ENCODE measurements at places on chromosomes 5 and 9.

- peak; percentile 6 for DNase-seq
Measured at GRCh38 chr5:87899721-87900131, 368.9 kb downstream of the TMEM161B start.

- no peak for DNase-seq
Measured at GRCh38 chr5:133353741-133354140, 258.6 kb downstream of the FSTL4 start.

GRCh38 chr9:19174127-19174912 is 47.0 kb upstream of the PLIN2 start:
- DNase-seq, result peak; percentile 86

GRCh38 chr5:10376544-10376943 is 23.0 kb downstream of the MARCHF6 start:
- no peak for DNase-seq

DNA sequence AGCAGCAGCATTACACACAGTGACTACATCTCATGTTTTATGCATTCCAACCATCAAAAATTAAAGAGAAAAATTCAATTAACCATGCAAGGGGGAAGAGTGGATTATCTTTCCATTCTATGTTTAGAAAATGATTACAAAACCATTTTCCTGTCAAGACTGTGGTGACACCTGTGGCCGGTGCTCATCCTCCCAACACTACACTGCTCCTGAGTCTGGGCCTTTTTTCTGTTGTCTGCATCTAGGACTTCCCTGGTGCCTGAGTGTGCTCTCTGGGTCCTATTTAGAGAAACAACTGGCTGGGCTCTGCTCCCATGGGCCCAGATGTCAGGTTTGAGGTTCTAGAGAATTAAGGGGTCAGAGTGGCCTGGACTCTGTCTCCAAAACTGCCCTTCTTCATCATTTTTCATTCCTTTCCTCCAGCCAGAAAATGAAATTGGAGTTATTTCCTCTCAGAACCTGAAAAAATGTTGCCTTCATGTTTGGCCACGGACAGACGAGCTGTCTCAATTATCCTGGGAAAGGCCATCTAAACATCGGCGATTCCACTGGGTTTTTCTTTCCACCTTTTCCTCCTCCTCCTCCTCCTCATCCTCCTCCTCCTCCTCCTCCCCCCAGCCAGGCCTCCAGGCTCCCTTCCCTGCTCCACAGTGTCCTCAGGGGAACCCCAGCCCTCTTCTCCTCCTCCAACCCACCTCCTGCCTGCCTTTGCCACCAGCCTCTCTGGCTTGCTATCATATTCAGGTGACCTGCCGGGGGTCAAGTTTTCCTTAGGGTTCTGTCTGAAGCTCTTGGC is 11.4 kb upstream of the ARSI start:
- DNase-seq, result no peak

GRCh38 chr9:16352251-16352650 is 518.2 kb downstream of the BNC2 start:
- DNase-seq, result no peak

DNA sequence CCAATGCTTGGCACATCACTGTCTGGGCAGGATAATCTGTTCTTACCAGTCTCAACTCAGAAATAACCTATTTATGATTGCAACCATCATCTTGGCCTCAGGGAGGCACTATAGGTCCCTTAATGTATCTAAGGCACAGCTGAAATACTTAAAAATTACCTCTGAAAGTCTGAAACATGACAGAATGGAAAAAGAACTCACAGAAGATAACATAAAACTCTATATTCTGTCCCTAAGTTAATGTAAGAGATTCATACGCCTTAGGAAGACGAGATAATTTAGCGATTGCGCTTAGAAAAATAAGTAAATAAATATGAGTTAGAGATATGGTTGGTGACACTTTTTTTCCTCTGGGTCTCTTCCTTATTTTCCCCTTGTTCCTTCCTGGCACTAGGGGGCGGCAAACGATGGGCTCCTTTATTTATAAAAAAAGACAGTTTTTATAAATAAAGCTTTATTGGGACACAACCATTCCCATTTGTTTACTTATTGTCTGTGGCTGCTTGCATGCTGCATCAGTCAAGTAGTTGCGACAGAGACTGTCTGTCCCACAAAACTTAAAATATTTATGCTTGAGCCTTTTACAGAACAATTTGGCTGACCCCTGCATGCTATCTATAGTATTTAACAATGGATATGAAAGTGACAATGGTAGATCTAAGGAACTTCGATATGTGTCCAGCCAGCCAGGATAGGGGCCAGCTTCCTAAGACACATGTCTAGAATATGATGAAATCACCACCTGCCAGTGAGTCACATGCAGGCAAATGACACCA is 79.6 kb downstream of the PDE4D start:
- DNase-seq, result peak; percentile 71

GRCh38 chr9:130626249-130626996 is 38.0 kb upstream of the PRDM12 start:
- DNase-seq, result no peak

DNA sequence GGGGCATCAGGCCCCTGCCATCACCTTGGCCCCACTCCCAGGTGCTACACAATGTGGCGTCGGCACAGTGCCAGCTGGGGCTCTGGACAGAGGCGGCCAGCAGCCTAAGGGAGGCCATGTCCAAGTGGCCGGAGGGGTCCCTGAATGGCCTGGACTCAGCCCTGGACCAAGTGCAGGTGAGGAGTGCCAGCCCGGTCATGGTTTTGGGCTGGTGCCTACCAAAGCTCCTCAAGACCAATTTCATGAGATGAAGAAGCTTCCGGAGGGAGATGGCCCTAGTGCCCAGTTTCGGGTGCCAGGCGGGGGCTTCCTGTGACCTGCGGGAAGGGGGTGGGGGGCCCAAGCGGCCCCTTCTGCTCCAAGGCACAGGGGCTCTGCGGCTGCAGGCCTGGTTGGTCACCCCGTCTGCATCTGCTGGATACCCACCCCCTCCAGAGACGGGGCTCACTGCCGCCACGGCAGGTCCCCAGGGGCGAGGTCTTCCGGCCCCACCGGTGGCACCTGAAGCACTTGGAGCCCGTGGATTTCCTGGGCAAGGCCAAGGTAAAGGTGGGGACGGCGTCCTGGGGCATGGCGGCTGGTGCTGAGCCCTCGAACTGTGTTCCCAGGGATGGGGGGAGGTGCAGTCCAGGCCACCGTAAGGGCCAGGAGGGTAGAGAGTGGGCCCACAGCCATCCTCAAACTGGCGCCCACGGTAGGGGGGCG is 5.8 kb downstream of the NOXA1 start:
- no peak for DNase-seq
